Endothelial cell of coronary artery (primary cell): ENCODE measurements at places on chromosomes 5 and 9. TPM values are rescaled to one million over a fixed set of nuclear protein-coding genes. Genes with fewer than 3 reads are reported as not detected.

SDHA gene
- 163 and 200 TPM in 2 replicates for total RNA-seq

SLC6A18 gene
- not detected in 2 replicates for total RNA-seq

GABRA6 gene
- not detected in 2 replicates for total RNA-seq

KIAA0825 gene
- 1.0 and 1.9 TPM in 2 replicates for total RNA-seq

CCDC107 gene
- 8.9 and 13.7 TPM in 2 replicates for total RNA-seq

SEMA5A gene
- under 0.01 and 12.7 TPM in 2 replicates for total RNA-seq

OLFML2A gene
- under 0.01 and 0.28 TPM in 2 replicates for total RNA-seq

NDUFB6 gene
- 71.3 and 75.8 TPM in 2 replicates for total RNA-seq

MTREX gene
- total RNA-seq = 114 TPM in 2 replicates

PHYHD1 gene
- total RNA-seq = 0.27 and 0.75 TPM in 2 replicates

YTHDC2 gene
- total RNA-seq = 25.1 and 34.4 TPM in 2 replicates

PLPP6 gene
- total RNA-seq = 4.2 and 5.0 TPM in 2 replicates

LCN10 gene
- total RNA-seq = not detected in 2 replicates

FOXD4L3 gene
- 0.09 TPM in 1 of 2 replicates, not detected in the other for total RNA-seq

ESM1 gene
- total RNA-seq = 214 and 325 TPM in 2 replicates

SV2C gene
- total RNA-seq = not detected in 2 replicates

ROPN1L gene
- total RNA-seq = 0.28 and 0.45 TPM in 2 replicates

FOXD4L5 gene
- 0.09 TPM in 2 replicates for total RNA-seq

ADAMTS16 gene
- not detected in 2 replicates for total RNA-seq

WDR31 gene
- total RNA-seq = 0.54 and 0.75 TPM in 2 replicates

PCDHA4 gene
- 0.75 and 1.1 TPM in 2 replicates for total RNA-seq

CNTFR gene
- not detected in 2 replicates for total RNA-seq

ARSI gene
- total RNA-seq = 0.09 and 0.28 TPM in 2 replicates

SPAAR gene
- total RNA-seq = 10.4 and 12.7 TPM in 2 replicates

ENTREP1 gene
- total RNA-seq = 1.3 and 1.5 TPM in 2 replicates

PCDHGB1 gene
- total RNA-seq = 0.99 and 2.0 TPM in 2 replicates

PHF24 gene
- total RNA-seq = not detected in 2 replicates

SLU7 gene
- 58.5 and 62.0 TPM in 2 replicates for total RNA-seq

PCDHB5 gene
- total RNA-seq = 0.56 and 1.4 TPM in 2 replicates

QRFP gene
- total RNA-seq = not detected in 2 replicates

TDRD7 gene
- total RNA-seq = 11.2 and 13.2 TPM in 2 replicates

IL3 gene
- total RNA-seq = not detected in 2 replicates

ACSL6 gene
- 0.47 TPM in 1 of 2 replicates, not detected in the other for total RNA-seq

AGXT2 gene
- total RNA-seq = not detected in 2 replicates

ZCCHC7 gene
- 13.9 and 16.2 TPM in 2 replicates for total RNA-seq

LECT2 gene
- total RNA-seq = not detected in 2 replicates

CREBRF gene
- total RNA-seq = 10.6 and 14.9 TPM in 2 replicates

TRIM7 gene
- total RNA-seq = 10.6 and 12.8 TPM in 2 replicates

FOCAD gene
- total RNA-seq = 64.7 and 84.9 TPM in 2 replicates

PCDHA9 gene
- 0.09 TPM in 2 replicates for total RNA-seq

MAMDC4 gene
- total RNA-seq = 0.81 and 4.9 TPM in 2 replicates

TMC1 gene
- 2.1 and 5.8 TPM in 2 replicates for total RNA-seq

ANKRD20A1 gene
- total RNA-seq = 0.36 and 1.7 TPM in 2 replicates

SOX30 gene
- not detected in 2 replicates for total RNA-seq

TXNDC8 gene
- total RNA-seq = not detected in 2 replicates
